CD4-positive, alpha-beta T cell treated with Interleukin-4 for 1 hour (primary cell): ENCODE measurements at places on chromosomes 3 and 15.

- DNase-seq, result no peak
These were observed 24.4 kb upstream of the GOLM2 start for GRCh38 chr15:44264148-44264547.

- no peak for DNase-seq
These were observed 342.4 kb upstream of the THBS1 start for GRCh38 chr15:39238443-39238842.

DNA sequence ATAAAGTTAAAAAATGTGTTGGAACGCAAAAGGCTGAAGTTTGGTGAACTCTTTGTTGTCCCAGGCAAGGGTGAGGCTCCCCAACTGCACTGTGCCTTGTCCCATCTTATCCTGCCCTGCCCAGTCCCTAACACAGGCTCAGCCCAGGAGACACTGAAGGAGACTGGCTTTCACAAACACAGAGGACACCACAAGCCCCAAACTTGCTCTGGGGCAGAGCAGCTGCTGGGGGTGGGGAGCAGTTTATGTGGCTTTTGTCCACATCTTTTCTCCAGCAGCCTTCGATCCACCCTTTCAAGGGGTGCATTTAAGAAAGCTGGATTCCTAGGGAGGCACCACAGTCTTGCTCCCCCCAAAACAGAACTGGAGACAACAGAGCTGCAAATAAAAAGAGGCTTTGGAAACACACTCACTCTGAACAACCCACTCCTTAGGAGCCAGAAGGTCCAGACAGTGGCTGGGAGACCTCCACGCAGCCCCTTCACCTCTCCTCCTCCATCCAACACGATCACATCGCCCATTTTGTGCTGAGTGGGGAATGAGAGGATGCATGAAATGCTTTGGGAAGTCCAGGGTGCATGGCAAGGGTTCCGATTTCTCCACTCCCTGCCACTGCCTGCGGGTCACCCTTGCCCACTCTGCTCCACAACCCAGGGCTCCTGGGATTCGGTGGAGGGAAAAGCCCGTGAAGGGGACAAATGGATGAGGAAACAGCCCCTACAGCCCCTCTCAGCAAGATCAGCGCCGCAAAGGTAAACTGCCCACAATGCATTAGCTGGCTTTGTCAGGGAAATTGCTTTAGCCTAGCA, 260.5 kb upstream of the TLE3 start:
- no peak for DNase-seq

- no peak for DNase-seq
These were observed 27.5 kb upstream of the LCTL start for GRCh38 chr15:66593219-66593780.

DNA sequence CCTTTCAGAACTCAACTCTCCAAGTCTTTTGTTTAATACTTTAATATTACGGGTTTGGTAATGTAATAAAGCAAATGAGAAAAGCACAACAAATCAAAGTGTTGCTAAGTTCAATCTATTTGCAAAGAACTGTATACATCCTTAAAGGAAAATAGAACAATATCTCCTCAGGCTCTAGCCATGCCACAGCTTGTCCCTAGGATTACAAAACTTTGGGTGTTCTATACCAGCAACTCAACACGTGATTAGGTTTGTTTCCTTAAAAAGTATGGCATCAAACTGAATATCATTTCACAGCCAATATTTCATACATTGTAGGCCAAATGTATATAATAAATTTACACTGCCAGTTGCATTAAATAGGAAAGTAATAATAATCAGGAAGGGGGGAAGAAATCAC, 418.6 kb upstream of the MDFIC2 start:
- no peak for DNase-seq

- DNase-seq, result no peak
These were observed 237.4 kb upstream of the LRTM1 start for GRCh38 chr3:55165278-55165677.

DNA sequence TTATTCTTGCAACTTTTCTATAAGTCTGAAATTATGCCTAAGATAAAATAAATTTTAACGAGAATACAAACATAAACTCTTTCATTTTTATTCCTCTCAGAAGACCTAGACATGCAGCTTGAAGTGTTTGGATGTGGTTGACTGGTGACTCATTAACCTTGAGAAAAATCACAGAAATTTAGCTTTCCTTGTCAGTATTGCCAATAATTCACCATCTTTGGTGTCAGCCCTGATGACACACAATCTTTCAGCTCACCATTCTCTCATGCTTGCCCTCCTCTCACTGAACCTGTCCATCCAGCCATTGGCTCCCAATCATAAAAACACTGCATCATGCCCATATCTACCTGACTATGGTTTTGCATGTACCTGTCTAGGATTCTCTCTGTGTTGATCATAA, 22.6 kb upstream of the TNFAIP8L3 start:
- DNase-seq, result no peak

DNA sequence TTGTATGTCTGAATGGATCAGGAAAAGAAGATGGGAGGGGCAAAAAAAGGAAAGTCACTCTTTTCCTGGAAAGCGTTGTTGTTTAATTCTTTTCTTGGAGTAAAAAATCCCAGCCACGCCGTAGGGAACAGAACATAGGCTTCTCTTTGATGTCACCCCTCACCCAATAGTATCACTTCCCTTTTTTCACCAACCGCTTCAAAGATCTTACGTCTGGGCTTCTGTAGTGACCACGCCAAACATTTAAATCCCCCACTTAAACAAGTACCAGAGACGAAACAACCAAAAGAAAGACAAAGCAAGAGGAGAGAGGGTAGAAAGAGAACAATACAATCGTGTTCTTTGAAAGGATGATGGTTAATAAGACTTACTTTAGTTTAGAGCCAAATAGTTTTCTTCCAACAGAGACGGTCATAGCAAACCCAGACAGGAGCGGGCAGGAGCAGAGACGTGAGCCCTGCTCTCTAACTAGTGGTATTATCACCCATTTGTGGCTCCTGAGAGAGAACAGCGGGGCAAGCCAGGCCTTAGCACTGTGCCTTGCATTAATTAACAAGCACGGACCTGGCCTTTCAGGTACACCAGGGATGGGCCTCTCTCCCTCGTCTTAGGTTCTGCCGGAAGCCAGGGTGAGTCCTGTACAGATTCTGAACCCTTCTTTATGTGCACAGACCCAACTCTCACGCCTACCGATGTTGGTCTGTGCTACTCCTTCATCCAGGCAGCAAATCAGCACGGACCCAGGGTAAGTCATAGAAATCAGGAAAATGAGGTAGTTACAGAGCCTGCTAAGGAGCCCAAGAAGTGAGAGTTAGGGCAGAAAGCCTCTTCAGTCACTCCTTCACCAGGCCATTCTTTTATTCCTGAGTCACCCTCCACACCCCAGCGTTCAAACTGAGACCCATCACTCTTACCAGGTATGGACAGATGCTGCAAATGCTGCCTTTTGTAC, 28.2 kb upstream of the BCL6 start:
- DNase-seq, result peak; percentile 42
